Mucosa of gallbladder (tissue), 1 donor: ENCODE measurements at places on chromosomes 12 and 14. TPM values are rescaled to one million over a fixed set of nuclear protein-coding genes. Genes with fewer than 3 reads are reported as not detected.

Gene LRRC43
- 3.5 TPM for total RNA-seq

Gene SERPINA5
- total RNA-seq, result 655 TPM

Gene PRMT5
- total RNA-seq, result 51.0 TPM

DNA sequence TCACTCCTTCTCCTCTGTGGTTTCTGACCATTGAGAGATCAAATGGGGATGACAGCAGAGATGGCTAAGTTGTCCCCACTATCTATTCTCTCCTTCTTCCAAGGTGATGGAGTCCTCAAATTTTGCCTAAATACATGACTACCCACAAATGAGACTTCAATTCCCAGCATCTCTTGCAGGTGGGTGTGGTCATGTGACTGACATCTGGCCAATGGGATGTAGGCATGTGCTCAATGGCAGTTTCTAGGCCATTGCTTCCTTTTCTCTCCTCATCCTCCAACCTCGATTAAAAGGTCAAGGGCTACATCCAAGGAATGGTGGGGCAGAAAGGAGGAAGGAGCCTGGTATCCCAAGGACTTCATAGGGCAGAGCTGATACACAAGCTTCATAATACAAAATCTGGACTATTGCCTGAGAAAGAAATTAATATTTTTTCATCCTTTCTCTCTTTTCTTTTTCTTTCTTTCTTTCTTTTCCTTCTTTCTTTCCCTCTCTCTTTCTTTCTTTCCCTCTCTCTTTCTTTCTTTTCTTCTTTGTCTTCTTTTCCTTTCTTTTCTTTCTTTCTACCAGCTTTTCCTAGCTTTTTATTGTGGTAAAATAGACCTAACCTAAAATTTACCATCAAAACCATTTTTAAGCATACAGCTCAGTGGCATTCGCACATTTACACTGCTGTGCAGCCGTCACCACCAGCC lies 100.9 kb upstream of the PRB2 start:
- no peak for DNase-seq

- DNase-seq, result no peak
These were observed 63.6 kb upstream of the MON2 start for GRCh38 chr12:62403031-62403430.

GRCh38 chr14:54488318-54488645 lies 498 bp downstream of the GMFB start:
- DNase-seq, result no peak

DNA sequence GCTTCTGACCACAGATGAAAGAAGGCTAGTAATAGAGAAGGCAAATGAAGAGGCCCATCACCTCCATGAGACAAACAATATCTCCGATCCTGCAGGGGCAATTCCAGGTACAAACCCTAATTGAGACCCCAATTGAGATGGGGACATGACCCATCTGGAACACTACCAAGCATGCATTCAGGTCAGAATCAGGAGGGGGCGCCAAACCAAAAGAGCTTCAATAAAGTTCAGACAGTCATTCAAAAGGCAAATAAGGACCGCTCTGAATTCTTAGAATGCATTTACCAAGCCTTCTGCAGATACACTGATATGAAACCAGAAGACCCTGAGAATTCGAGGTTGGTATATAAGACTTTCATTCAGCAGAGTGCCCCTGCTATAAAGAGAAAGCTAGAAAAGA lies 10.2 kb upstream of the EDDM3B start:
- DNase-seq, result peak; percentile 22
